Esophagus squamous epithelium (tissue), 5 donors: ENCODE measurements at places on chromosomes 16 and 17.

GRCh38 chr17:1030684-1031532 lies 34.0 kb downstream of the TIMM22 start:
- no peak for DNase-seq

DNA sequence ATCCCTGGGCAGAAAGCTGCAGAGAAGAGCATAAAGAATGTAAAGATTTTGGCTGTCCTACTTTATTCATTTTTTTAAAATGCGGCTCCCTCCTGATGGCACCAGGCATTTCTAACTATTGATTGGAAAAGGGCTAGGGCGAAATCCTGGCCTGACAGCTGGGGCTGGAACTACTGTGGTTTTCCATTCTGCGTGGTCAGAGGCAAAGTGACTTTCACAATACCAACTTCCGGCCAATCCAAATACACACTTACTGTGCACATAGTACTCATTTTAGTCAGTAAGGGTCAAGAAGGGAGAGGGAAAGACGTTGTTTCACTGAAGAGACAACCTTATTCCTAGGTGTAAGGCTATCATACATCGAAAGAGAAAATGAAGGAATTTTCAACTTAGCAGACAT lies 113.8 kb upstream of the PMFBP1 start:
- no peak for DNase-seq

- no peak for DNase-seq
Measured at GRCh38 chr17:70644096-70644495, 474.8 kb downstream of the KCNJ2 start.

- no peak for DNase-seq
Measured at GRCh38 chr16:68131813-68132706, 46.9 kb downstream of the NFATC3 start.
